RPMI7951 (cell line): ENCODE measurements at places on chromosomes 3 and 15. TPM values are rescaled to one million over a fixed set of nuclear protein-coding genes. Genes with fewer than 3 reads are reported as not detected.

- DNase-seq: no peak
These were observed 25.8 kb upstream of the GATA2 start for GRCh38 chr3:128518587-128519490.

The KY gene
- total RNA-seq: not detected in 2 replicates

DNA sequence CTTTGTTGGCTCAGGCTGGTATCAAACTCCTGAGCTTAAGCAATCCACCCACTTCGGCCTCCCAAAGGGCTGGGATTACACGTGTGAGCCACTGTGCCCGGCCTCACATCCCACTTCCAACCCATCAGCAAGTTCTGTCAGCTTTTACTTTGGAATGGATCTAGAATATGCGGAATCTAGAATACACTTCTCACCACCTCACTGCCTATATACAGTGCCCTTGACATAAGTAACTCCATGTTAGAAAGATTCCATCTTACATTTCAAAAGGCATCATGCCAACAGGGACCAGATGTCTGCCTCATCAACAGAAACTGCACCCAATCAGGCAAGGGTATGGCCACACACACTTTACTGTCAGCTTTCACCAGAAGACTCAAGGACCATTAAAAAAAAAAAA lies 9.9 kb upstream of the RBSN start:
- DNase-seq: no peak

The INSYN1 gene
- total RNA-seq: not detected in 2 replicates

DNA sequence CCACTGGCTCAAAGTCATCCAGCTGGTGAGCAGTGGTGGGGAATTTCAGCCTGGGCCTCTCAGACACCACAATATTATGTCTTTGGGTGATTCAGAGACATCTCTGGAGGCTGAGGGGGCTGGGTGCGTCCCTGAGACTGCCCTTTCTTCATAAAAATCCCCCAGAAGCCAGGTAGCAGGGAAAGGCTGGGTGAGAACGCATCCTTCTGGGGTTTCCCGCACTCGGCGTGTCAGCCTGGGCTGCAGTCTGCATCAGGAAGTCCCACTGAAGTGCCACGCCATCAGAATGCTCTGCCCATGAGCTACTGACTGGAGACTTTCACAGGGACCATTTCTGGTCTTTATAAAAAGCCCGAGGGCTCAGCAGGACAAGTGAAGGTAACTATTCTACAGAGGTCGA lies 148.8 kb upstream of the SLC6A11 start:
- no peak for DNase-seq

- DNase-seq: no peak
These were observed 610.6 kb upstream of the CFAP20DC start for GRCh38 chr3:59660376-59660775.

DNA sequence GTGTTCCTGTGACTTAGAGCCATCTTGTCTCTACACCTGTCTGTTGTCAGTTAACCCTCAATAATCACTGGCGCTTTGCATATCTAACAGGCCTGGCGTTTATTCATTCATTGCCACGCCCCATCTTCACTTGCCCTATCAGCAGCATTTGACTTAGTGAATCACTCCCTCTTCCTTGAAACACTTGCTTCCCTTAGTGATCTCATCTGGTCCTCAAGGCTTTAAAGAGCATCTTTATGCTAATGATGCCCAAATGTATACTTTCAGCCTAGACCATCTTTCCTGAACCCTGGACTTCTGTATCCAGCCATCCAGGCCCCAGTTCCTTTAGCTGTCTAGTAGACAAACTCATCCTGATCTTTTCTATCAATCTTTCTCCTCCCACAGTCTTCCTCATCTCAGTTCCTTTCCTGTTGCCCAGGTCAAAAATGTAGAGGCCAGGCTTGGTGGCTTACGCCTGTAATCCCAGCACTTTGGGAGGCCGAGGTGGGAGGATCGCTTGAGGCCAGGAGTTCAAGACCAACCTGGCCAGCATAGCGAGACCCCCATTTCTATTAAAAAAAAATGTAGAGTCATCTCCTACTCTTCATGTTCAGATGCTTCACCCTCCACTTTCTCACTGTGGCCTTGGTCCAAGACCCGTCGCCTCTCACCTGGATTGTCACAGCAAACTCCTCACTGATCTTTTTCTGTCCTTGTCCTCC lies 1.4 kb upstream of the IGDCC4 start:
- peak; percentile 16 for DNase-seq

- peak; percentile 9 for DNase-seq
These were observed 65.2 kb downstream of the EIF4E3 start for GRCh38 chr3:71659864-71660591.

DNA sequence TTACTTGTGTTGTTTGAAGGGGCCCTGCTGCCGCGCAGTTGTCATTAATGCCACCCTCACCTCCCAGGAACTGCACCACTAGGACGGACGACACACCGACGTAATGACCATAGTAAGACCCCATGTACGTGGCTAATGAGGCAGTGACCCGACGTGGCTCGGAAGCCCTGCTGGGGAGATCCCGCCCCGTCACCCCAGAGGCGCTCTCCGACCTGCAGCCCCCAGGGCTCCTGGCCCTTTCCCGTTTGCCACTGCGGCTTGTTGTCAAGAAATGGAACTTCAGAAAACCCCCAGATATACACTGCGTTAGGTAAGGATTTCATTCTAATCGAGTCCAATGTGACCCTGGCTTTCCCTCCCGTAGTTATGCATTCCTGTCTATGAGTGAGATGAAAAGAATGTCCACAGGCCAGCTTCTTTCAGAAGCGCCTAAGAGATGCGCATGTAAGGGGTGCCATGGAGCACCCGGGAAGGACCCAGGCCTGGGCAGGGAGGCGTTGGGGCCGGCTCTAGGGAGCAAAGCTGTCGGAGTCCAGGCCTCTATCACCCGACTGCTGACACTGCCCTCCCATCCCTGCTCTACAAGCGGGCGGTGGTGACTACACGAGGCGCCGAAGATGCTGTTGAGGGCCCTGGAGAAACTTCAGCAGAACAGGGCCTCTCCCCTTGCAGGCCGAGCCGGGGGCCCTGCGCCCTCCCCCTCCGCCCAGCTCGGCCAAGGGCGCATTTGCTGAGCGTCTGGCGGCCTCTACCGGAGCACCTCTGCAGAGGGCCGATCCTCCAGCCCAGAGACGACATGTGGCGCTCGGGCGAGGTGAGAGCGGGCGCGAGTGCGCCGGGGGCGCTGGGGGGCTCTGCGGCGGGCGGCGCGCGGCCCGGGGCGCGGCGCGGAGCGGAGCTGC lies at the start of gene GABRA5:
Gene GABRA5, plus strand, starts transcription at position 765 of the 902 bp plus-strand sequence. CDS start 2,187 bp downstream, outside the sequence.
- DNase-seq: no peak

The PSTPIP1 gene
- 0.29 TPM in 1 of 2 replicates, not detected in the other for total RNA-seq

- no peak for DNase-seq
These were observed 9.4 kb downstream of the SNX1 start for GRCh38 chr15:64105113-64105704.

DNA sequence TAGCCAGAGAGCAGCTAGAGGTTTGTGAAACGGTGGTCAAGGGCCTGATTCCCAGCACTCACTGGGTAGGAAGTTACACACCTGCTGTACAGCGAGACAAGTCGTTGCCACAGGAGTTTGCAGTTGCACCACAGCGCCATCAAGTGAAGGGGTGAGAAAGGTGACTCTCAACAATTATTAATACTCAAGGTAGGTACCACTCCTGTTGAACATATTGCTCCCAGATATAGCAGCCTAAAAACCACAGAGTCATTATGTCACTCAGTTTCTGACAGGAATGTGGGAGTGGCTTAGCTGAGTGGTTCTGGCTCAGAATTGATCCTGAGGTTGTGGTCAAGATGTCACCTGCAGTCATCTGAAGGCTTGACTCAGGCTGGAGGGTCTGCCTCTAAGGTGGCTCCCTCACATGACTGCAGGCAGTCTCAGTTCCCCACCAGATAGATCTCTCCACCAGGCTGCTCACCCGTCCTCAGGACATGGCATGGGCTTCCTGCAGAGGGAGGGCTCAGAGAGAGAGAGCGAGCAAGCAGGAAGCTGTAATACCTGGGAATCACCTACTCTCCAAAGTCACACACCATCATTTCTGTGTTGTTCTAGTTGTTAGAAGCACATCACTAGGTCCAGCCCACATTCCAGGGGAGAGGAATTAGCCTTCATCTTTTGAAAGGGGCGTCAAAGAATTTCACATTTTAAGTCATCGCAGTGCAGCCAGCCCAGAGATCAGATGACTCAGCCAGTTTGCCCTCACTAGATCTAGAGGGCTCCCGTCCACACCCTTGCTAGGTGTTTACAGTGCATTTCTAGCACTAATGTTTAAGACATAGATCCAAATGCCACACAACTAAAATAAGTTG lies 17.0 kb upstream of the ANO10 start:
- DNase-seq: peak; percentile 54

The GUCA1C gene
- total RNA-seq: not detected in 2 replicates

The CCR9 gene
- total RNA-seq: not detected in 2 replicates

DNA sequence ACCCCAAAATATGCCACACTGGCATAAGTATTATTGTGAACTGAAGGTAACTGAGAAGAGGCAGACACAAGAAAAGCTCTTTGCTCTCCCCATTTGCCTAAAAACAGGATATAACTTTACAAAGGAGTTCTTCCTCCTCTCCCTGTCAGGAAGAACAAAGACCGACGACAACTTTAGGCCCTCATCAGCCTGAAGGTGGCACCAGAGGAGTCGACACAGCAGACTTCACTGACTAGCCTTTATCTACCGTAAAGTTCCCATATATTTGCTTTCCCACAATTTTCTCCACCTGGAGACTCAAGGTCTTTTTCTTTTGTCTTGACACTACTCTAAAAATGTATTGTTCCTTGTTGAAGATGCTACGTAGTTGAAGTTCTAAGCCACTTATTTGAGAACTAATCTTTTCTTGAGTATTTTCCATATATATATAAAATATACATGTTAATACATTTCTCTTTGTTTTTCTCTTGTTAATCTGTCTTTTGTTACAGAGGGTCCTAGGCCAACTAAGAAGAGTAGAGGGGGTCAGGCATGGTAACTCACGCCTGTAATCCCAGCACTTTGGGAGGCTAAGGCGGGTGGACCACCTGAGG lies 16.2 kb upstream of the XIRP1 start:
- DNase-seq: peak; percentile 60

The MAGEF1 gene
- total RNA-seq: 26.6 and 33.9 TPM in 2 replicates

GRCh38 chr3:142596726-142597088 lies 514 bp downstream of the PLS1 start:
- DNase-seq: no peak

DNA sequence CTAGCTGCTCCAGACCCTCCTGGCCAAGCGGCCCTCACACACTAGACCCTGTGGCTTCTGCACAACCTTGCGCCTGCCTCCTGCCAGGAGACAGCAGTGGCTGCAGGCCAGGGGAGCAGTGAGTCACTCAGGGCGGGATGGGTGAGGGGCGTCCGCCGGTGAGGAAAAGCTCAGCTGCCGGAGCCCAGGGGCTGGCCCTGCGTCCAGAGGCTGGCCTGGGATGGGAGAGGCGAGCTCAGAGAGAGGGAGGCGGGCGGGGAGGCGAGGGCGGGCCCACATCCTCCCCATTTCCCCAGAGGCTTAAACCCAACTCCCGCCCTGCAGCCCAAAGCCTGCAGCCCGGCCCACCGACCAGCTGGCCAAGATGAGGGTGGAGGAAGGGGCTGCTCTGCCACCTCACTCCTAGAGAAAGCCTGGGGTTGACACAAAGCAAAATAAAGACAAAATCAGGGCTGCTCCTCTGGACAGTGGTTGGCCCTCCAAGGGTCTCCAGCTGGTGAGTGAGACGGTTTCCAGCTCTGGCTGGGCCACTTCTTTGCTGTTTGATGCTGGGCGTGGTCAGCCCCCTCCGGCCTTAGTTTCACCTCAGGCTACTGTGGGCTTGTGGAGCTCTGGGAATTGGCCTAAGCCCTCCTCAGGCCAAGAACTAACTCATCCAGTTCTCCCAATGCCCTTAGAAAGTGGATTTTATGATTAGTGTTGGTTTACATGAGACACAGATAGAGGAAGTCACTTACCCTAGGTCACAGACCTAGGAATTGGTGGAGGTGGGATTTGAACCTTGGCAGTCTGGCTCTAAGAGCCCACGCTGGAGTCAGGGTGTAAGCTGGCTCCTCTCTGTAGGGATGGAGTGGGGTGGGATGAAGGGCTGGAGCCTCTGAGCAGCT lies 50.6 kb downstream of the IQSEC1 start:
- peak; percentile 96 for DNase-seq

DNA sequence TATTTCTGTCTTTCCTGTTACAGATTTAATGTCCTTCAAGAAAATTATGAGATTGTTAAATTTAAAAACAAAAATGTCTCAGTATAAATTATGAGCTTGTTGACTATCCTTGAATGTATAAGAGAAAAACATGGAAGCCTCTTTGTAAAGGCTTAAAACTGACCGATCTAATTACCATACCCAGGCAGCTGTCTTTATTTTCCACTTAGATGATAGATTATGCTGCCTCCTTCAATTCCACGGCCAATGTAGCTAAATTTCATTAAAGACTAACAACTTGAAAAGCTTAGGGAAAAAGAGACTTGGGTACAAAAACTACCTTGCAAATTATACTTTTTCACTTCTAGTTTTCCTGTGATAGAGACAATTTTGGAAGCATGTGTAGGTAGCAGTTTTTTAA lies 88.3 kb downstream of the ATP10A start:
- DNase-seq: no peak

The CNOT10 gene
- 34.1 and 38.9 TPM in 2 replicates for total RNA-seq

GRCh38 chr3:117304681-117305080 lies 595.1 kb downstream of the TUSC7 start:
- DNase-seq: no peak

DNA sequence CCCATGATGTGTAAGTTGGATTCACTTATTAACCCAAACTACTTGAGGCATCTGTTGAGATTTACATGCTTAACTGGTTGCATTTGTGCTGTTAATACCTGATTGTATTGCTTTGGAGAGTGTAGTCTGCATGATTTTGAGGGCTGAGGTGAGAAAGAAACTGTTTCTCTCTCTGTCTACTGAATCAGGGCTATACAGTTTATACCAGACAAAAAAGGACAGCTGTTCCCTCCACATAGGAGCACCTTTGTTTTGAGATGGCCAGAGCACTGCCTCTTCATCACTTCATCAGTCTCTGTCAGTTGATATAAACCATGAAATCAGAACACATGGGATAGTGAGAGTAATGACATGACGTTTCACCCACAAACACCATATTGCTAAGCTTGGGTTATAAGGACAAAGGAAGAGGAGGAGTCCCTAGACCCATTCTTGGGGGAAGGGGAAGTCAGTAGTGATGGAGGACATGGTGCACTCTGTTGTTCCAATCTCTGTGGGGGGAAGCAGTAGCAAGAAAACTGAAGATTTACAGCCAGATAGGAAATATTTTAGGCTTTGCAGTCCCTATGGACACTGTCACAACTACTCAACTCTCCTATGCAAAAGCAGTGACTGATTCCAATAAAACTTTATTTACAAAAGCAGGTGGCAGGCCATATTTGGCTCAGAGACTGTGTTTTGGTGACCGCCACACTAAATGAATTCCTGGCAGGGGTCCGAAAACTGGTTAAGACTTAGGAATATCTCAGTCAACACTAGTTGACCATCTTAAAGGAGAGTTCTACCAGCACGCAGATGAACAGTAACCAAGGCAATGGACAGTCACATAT lies 123.9 kb upstream of the NR2E3 start:
- DNase-seq: peak; percentile 63
